ENCODE measurements at places on chromosomes 6 and 20.

DNA sequence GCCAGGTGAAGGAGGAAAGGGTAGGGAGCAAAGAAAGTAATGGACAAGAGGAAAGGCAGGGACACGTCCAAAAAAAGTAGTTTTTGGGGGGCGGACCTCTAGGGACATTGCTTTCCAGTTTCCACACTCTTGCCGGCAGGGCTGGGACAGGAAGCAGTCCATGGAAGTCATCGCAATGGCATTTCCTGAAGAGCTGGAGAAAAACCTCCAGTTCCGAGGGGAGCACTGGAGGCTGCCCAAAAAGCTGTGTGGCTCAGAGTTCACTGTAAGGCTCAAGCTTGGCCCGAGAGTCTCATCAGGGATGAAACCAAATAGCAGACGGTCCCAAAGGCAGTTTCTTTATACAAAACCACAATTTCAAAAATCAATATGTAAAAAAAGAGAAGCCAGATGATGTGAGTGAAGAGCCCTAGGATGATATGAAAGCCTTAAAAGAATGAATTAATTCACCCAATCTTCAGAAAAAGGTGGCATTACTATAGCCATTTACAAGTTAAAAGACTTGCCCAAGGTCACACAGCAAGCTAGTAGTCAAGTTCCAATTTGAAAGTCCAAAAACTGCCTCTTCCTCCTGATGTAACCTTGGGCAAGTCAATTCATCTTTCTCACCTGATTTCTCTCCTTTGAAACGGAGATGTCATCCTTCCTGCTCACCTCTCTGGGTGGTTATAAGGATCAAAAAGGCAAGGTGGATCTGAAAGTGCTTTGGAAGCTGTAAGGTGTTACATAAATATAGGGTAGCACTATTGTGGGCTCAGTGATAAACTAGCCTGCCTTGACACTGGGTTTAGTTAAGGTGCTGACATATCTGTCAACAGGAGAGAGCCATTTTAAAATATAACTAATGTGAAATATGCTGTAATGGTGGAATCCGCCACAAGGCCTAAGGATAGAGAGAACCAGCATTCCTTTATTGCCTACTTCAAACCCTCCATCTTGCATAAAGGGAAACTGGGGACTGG lies 9.1 kb downstream of the BCL2L1 start:
- no peak for DNase-seq

DNA sequence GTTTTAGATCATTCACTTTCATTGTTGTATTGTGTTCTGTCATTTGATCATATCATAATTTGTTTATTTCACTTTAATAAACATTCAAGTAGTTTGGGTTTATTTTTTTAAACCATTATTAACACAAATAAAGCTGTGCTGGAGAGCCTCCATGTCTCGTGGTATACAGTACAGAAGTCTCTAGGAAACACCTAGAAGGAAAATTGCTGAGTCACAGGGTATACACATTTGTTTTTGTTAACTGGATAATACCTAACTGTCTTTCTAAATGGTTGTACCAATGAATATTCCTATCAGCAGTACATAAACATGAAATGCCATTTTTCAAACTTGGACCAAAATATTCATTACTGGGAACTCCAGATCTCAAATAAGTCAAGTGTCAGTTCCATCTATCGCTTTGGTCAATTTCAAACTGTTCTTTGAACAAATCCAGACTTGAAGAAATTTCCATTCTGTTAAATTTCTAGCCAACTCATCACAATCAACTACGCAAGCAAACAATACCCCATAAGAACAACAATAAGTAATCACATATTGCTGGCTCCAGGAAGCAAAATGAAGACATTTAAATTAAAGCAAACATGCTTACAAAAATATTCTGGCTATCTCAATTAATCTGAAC lies 138.1 kb downstream of the ATXN1 start:
- DNase-seq = no peak

DNA sequence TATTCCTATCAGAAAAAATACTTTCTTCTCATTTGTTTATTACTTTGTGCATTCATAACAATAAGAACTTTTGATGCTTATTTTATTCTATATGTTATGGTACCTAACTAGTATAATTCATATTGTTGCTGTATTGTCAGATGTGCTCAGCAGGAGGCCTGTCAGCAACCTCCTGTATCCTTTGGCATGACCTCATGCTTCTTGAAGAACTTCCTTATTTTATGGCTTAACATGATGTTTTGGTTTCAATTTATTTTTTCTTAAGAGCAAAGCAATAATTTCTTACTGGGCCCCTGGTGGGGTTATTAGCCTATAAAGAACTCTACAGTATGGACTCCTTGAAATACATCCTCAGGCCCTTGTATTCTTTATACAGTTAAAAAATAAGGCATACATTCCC lies 17.3 kb downstream of the GGTLC1 start:
- DNase-seq = no peak

GRCh38 chr20:46638898-46639274 lies 12.4 kb downstream of the SLC13A3 start:
- DNase-seq = no peak

GRCh38 chr20:18428490-18429173 lies 38.2 kb downstream of the DZANK1 start:
- no peak for DNase-seq

GRCh38 chr20:63968928-63969760 lies 586 bp downstream of the ZNF512B start:
- DNase-seq = peak; percentile 24

- no peak for DNase-seq
Measured at GRCh38 chr20:63641146-63641791, 12.0 kb downstream of the STMN3 start.
